Pancreas (tissue), 10 donors: ENCODE measurements at places on chromosomes 12 and 14.

DNA sequence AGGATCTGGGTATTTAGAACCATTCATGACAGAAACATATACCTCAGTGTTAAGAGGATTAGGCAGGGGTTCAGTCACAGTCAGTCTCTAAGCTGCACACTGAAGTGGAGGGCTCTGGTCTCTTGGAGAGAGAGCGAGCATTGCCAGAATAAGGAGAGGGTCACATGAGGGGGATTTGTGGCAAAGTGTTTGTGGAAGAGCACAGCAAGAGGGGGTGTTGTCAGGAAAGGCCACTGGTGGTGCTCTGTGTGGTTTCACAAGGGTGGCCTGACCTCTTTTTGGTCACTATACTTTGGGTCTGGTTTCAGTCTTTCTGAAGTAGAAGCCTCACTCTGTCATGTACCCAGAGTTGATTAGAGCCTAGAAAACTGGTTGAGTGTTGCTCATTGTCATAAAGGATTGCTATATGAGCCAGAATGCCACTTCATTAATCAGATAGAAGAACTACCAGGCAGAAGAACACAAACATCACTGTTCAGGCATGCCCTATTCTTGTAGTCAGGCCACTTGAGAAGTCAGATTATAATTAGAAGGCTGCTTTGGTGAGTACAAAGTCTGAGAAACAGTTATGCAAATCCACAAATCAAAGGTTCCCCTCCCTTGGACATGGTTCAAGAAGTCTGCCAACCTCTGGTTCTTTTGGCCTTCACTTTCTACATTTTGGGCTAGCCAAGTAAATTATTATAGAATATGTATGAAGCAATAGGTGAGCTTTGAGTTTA lies 8.4 kb downstream of the TMEM19 start:
- no peak for DNase-seq

GRCh38 chr14:36511981-36512584 lies 7.9 kb downstream of the NKX2-1 start:
- DNase-seq = no peak

DNA sequence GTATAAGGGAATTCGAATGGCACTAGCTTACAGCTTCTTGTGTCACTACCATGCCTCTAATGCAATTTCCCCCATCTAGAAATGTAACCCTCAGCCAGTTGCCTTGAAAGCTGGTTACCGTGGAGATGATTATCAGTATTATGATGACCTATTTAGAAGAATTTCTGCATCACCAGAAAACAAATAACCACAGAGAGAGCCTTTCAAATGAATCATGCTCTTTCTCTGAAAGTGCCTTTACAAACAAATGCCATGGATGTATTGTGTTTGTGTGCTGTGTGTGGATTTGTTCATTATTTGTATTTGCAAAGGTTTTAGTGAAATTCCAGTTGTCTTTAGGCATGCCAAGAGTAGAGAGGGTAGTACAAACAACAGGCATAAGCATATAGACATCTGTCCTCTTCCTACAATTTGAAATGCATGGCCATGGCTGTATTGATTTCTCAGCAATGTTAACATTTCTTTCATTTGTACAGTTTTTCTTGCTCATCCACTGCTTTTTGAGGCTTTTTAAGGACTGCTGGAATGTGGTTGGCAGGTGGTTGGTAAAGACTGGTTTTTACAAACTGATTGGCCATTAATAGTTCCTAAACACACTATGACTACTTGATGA lies 266.5 kb downstream of the PAWR start:
- no peak for DNase-seq

GRCh38 chr14:44783901-44784300 lies 177.8 kb downstream of the KLHL28 start:
- DNase-seq = no peak
